MG63 (cell line): ENCODE measurements at places on chromosomes 12 and 14. TPM values are rescaled to one million over a fixed set of nuclear protein-coding genes. Genes with fewer than 3 reads are reported as not detected.

DNA sequence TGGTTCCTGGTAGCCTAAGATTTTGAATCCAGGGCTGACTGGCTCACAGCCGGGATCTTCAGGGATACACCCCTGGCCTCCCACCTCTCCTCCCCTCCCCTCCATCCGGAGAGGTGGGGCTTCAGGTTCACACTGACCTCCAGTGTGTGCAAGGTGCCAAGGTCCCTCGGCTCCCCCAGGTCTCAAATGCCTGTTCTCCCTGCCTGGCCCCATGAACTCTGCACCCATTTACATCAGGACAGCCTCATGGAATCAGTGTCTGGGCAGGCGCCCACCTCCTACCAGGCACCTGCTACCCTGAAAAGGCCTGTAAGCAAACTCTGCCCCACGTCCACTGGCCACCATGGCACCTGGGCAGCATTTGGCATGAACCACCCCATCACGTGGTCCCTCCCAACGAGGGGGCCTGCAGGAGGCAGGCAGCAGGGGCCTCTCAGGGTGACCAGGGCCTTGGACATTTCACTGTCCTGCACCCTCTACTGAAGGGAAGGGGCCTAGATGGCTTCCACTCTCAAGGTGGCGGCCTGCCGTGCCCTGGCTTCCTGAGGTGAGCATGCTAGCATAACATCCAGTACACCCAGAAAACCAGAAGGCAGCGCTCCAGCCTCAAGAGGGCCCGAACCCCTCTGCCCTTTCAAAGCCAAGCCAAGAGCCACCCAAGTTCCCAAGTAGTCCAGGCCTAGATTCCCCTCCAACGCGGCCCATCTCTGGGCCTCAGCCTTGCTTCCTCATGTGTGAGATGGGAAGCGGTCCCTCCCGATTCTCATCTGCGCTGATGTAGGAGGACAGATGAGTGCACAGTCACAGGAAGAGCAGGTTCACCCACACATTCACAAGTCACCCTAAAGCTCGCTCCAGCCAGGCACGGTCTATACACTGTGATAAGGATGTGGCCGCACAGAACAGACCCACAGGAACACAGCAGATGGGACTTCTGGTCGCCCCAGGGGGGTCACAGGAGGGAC is 37.3 kb downstream of the CCDC85C start:
- DNase-seq, result no peak

GRCh38 chr12:123047289-123047688 is 66.8 kb downstream of the ARL6IP4 start:
- DNase-seq, result no peak

DNA sequence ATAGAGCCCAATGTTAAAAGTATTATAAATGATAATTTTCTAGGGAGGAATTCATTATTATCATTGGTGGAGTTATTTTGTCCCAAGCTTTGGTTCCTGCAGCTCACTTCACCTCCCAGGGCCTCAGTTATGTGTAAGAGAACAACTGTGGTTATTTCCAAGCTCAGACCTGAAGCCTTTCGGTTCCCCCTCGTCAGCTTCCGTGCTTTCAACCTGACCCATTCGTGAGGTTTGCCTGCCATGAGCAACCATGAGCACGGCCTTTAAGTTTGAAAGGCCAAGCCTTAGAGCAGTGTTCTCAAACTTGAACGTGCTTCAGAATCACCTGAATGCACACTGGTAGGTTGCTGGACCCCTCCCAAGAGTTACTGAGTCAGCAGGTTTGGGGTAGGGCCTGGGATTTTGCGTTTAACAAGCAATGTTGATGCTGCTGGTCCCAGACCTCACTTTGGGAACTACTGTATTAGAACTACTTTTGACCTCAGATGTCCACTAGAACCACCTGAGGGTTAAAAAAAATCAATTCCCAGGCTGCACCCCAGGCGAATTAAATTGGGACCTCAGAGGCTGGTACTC is 133.0 kb upstream of the PRMT8 start:
- no peak for DNase-seq

GRCh38 chr12:50763639-50764285 is at the start of gene ATF1:
Gene ATF1 (plus strand): TSS chr12:50764101. CDS start chr12:50780146, 16,045 bp downstream.
- peak; percentile 93 for DNase-seq

- no peak for DNase-seq
Measured at GRCh38 chr12:100737168-100737567, 57.4 kb upstream of the ANO4 start.

DNA sequence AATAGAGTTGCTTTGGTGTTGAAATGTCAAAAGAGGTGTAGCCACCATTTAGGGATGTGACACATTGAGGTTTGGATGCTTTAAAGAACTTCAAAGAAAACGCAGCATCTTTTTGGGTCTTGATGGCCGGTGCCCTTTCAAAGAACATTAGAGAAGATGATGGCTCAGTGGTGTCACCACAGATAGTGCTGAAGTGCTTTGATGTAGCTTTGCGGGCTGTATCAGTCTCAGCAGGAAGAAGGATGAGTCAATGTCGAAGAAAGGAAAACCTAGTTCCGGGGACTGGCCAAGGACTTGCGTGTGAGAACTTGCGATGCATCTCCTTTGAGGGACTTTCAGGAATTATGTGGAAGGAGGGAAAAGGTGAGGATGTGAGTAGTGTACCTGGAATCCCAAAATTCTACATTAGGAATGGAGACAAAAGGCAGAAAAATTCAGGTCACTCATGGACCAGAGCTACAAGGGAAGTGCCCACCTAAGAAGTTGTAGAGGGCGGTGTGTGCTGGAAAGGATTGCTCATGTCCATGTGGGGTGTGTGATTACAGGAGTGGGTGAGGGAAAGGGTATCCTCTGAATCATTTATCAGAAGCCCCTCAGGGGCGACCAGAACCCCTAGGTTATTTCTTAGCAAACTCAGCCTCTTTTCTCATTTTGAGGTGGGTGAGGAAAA is 39.7 kb upstream of the GZMB start:
- DNase-seq, result no peak

- no peak for DNase-seq
Measured at GRCh38 chr12:3281588-3282383, 204.6 kb downstream of the TSPAN9 start.

- no peak for DNase-seq
Measured at GRCh38 chr12:54333420-54334034, 8.6 kb downstream of the COPZ1 start.

GRCh38 chr12:4866299-4866698 is 43.4 kb upstream of the KCNA1 start:
- DNase-seq, result no peak

The MRPL42 gene
- total RNA-seq, result 131 TPM in 2 replicates

The RNF212B gene
- not detected in 2 replicates for total RNA-seq

The AICDA gene
- not detected in 2 replicates for total RNA-seq
